ENCODE measurements at places on chromosomes 7 and 10.

GRCh38 chr7:28228396-28228795, 47.8 kb upstream of the JAZF1 start:
- no peak for DNase-seq

- DNase-seq, result no peak
Observed at GRCh38 chr10:97319671-97320479, 804 bp downstream of the FRAT1 start.

- no peak for DNase-seq
Observed at GRCh38 chr7:108618056-108618455, 48.4 kb downstream of the DNAJB9 start.

DNA sequence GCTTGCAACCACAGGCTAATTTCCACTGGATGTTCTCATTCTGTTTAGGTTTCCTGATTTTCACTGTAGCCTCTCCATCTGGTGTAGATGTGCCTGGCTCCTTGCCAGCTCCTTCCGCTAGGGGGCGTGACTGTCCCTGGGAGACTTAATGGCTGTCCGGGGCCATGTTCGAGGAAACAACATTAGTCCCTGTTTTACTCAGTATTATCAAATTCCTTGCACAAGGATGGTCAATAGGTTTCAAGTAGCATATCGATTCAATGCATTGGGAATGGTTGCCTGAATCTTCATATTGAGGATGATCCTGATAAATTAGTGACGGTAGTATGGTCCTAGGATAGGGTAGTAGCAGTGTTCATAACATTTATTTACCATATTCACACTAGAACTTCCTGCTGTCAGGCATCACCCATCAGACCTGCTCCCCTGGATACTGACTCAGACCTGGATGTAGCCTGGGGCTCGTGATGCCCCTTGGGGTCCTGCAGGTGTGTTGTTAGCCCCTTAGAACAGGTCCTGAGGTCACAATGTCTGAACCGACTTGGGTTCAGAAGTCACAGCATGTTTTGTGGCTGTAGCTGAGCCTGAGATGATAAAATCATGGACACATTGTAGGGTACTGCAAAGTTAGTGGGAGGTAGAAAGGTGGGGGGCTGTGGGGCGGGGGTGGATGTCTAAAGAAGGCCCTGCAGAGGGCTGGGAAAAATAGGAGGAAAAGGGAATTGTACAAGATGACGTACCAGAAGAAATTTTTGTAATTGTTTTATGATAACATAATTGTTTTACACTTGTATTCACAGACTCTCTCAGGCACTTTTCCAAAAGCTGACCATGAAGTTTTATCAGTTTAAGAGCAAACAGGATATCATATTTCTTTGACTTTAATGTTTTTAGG, 8.9 kb upstream of the EXOC6 start:
- DNase-seq, result no peak

GRCh38 chr7:67343114-67343513, 346.5 kb downstream of the TYW1 start:
- no peak for DNase-seq

GRCh38 chr7:7228472-7228871, 46.1 kb downstream of the C1GALT1 start:
- no peak for DNase-seq

- DNase-seq, result no peak
Observed at GRCh38 chr10:126844406-126844805, 60.8 kb upstream of the DOCK1 start.

GRCh38 chr10:73879296-73880173, 5.2 kb upstream of the CAMK2G start:
- DNase-seq, result no peak

GRCh38 chr7:117480055-117480362, 184 bp downstream of the CFTR start:
- no peak for DNase-seq

GRCh38 chr10:129968020-129968852, 4.2 kb upstream of the EBF3 start:
- DNase-seq, result no peak

- no peak for DNase-seq
Observed at GRCh38 chr7:53358269-53358668, 322.8 kb downstream of the POM121L12 start.

- DNase-seq, result no peak
Observed at GRCh38 chr7:144404946-144405345, 1.5 kb upstream of the NOBOX start.

DNA sequence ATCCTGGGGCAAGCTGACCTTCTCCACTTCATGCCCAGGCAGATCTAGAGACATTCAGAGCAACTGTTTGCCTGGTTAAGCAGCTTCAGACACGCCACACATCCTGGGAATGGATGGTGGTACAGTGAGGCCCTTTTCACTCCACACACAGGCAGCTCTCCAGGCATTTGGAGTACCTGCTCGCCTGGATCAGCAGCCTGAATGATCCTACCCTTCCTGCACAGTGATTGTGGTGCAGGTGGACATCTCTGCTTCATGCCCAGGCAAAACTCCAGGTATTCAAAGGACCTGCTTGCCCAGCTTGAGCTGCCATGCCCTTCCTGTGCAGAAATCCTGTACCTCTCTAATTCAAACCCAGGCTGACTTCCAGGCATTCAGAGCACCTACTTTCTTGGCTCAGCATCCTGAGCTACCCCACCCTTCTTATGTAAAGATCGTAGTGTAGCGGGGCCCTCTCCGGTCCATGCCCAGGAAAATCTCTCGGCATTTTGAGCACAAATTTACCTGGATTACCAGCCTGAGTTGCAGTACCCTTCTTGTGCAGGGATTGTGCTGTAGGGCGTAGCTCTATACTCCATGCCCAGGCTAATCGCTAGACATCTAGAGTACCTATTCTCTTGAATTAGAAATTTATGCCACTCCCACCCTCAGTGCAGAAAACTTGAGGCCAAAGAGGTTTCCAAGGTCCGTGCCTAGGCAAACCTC, 972.8 kb downstream of the ANKRD7 start:
- no peak for DNase-seq

DNA sequence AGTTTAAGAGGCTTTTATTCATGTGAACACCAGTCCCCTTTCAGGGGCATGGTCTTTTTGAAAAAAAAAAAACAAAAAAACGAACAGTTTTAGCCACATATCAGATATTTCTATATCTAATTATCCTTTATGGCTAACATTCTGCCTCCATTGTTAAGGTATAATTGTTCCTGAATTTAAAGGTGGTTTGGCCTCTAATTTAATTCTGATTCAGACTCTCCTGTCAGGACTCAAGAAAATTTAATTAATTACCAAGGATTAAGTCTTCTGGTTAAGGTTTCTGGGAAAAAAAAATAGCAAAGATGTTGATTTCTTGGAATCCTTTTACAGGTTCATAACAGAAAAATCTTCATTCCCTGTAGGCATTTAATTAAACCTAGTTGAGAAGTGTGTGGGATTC, 27.4 kb downstream of the COL1A2 start:
- DNase-seq, result no peak

DNA sequence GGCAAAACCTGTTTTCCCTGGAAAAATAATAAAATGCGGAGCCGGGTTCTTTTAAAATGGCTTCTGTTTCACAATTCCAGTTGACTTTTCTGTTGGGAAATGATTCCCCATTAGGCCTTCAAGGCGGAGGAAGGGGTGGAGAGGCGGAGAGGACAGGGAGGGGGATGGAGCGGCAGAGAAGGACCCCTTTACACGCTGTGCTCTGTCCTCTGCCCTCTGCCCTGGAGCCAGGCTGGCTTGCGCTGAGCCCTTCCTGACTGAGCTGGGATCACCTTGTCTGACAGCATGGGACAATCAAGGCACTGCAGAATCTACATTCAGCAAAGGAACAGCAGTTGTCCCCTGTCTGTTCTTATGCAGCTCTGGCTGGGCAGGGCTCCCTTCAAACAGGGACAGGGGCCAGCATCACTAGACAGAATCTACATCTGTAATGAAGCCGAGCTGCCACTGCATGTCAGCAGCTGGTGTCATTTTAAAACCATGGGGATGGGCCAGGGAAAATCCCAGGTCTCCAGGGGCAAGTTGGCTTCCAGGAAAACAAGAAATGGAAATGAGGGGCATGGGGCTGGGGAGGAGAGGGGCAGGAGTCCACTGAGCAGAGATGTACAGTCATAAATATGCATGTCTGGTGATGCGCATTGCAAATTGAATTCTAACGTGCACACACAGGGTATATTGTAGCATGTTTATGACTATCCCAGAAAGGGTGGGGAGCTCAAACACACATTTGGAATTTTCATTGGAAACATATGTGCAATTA, 120.0 kb downstream of the MKX start:
- DNase-seq, result no peak

DNA sequence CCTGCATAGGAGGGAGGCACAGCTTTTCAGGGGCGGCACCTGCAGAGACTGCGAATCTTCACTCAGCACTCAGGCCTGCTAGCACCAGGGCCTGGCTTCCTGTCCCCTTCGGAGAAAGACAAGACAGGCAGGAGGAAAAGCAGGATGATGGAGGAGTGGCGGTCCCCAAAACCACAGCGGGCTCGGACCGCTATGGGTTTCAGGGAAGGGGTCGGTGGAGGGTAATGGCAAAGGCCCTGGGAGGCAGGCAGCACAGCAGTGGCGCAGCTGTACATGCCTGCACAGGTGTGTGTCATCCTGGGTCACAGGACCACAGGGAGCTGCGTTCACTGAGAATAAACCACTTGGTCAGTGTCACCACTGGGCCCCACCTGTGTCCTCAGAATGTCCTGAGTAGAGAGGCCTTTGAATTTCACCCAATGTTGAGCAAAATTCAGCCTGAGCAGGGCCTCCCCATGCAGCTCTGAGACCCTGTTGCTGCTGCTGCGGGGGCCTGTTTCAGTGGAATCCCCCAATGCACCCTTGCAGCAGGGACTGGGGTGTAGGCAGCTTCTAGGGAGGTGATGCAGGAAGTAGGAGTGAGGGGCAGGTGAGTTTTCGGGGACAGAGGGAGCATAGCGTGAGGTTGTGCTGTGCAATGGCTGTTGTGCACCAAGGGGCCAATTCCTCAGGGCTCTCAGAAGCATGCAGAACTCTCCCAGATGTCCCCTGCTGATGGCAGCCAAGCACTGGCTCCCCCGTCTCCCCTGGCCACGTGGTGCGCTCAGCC, 90.6 kb upstream of the PPP2R2D start:
- no peak for DNase-seq

DNA sequence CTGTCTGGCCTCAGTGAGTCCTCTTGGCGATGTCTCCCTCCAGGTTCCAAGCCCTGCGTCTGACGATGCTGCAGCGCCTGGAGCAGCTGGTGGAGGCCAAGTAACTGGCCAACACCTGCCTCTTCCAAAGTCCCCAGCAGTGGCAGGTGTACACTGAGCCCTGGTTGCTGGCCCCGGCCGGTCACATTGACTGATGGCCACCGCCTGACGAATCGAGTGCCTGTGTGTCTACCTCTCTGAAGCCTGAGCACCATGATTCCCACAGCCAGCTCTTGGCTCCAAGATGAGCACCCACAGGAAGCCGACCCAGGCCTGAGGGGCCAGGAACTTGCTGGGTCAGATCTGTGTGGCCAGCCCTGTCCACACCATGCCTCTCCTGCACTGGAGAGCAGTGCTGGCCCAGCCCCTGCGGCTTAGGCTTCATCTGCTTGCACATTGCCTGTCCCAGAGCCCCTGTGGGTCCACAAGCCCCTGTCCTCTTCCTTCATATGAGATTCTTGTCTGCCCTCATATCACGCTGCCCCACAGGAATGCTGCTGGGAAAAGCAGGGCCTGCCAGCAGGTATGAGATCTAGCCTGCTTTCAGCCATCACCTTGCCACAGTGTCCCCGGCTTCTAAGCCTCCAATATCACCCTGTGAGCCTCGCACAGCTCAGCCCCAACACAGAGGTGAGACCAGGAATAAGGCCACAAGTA, 7.3 kb upstream of the ZNF22 start:
- DNase-seq, result no peak

GRCh38 chr7:151592868-151593486, 73.3 kb upstream of the RHEB start:
- DNase-seq, result no peak

- DNase-seq, result no peak
Observed at GRCh38 chr10:69573056-69573806, at the start of gene NEUROG3. Gene NEUROG3 (minus strand): TSS chr10:69573422. CDS start chr10:69573043, 379 bp downstream.

DNA sequence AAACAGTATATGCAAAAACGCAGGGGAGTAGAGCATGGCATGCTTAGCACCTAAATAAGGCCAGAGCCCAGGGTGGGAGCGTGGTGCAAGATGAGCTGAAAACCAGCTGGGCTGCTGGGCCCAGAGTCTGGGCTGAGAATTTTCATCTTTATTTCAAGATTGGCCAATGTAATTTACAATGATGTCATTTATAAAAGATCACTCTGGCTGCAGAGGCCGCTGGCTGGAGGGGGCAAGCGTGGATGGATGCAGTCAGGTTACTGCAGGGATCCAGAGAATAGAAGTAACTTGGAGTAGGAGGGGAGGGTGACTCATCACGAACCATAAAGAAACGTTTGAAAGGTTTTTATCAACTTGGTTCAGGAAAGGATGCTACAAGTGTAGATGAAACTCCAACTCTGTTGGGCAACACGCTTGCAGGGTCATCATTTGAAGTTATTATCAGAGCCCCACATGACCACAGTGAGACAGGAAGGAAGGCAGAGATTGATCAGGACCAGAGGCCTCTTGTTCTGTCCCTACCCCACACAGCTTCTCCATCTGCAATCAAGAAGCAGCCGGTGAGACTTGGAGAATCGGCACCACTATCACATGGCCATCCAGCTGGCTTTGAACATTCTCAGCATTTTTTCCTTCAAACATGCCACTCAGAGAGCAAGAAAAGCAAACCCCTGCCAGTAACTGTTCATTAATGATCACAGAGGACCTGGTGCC, 49.2 kb downstream of the ODAD2 start:
- no peak for DNase-seq

DNA sequence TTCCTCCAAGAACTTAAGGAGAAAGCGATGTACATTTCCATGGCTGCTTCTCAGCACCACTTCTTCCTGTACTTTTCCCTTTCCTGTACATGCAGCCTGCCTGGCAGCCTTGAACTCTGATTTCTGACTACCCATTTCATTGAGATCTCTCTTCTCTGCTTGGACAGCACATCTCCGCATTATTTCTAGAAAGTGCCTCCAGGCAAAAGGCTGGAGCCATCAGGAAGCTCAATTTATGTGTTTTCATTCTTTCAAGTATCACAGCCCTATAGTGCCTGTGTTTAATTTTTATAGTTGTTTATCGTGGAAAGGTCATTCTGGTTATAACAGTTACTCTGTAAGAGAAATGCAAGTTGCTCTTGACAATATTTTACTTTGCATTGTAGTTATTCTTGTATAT, 688.0 kb upstream of the ANKRD30A start:
- DNase-seq, result no peak

- DNase-seq, result no peak
Observed at GRCh38 chr7:86600506-86601290, 43.0 kb upstream of the GRM3 start.

DNA sequence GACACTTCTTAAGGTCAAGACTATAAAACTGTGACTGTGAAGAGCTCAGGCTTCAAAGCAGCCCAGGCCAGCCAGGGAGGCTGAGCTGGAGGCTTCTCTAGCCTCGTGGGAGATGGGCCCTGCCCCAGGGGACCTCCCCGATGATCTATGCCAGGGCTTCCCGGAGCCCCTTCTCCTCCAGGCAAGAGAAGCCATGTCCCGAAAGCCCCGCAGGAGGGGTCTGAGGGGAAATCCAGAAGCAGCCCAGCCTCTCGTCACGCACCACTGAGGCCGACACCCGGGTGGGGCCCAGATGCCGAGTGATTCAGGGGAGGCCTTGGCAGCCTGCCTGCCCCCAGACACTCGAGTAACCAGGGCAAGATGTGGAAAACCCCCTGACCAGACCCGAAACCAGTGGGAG, 63.7 kb downstream of the PROSER2 start:
- DNase-seq, result no peak
